ENCODE measurements at places on chromosomes 11 and 22.

GRCh38 chr22:23381661-23382427 lies 198.2 kb downstream of the IGLL1 start:
- no peak for DNase-seq

- no peak for DNase-seq
These were observed 162.7 kb upstream of the SORL1-AS1 start for GRCh38 chr11:121615501-121615900.

- DNase-seq: no peak
These were observed 89.6 kb upstream of the CRYBB3 start for GRCh38 chr22:25109878-25110595.

DNA sequence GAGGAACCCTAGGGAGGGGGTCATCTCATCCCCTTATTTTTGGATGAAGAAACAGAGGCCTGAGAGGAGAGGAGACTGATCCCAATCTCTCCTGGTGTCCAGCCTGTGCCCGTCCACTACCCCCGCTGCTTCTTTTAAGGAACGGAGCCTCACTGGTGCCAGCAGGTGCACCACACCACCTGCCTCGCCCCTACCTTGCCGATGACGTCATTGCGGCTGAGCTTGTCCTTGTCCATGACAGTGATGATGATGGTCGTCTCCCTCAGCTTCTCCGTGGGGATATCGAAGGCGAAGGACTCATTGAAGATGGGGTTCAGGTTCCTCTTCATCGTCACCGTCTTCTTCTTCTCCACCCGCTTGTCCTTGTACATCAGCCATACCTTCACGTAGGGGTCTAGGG lies 14.3 kb downstream of the LRRC10B start:
- DNase-seq: no peak

- DNase-seq: no peak
These were observed 26.5 kb upstream of the SESN3 start for GRCh38 chr11:95257456-95257971.

GRCh38 chr11:46710821-46711269 lies 8.2 kb upstream of the F2 start:
- no peak for DNase-seq

GRCh38 chr22:22817468-22818201 lies 70.0 kb upstream of the IGLL5 start:
- no peak for DNase-seq

GRCh38 chr11:3920148-3920852 lies 64.8 kb downstream of the STIM1 start:
- peak; percentile 68 for DNase-seq

DNA sequence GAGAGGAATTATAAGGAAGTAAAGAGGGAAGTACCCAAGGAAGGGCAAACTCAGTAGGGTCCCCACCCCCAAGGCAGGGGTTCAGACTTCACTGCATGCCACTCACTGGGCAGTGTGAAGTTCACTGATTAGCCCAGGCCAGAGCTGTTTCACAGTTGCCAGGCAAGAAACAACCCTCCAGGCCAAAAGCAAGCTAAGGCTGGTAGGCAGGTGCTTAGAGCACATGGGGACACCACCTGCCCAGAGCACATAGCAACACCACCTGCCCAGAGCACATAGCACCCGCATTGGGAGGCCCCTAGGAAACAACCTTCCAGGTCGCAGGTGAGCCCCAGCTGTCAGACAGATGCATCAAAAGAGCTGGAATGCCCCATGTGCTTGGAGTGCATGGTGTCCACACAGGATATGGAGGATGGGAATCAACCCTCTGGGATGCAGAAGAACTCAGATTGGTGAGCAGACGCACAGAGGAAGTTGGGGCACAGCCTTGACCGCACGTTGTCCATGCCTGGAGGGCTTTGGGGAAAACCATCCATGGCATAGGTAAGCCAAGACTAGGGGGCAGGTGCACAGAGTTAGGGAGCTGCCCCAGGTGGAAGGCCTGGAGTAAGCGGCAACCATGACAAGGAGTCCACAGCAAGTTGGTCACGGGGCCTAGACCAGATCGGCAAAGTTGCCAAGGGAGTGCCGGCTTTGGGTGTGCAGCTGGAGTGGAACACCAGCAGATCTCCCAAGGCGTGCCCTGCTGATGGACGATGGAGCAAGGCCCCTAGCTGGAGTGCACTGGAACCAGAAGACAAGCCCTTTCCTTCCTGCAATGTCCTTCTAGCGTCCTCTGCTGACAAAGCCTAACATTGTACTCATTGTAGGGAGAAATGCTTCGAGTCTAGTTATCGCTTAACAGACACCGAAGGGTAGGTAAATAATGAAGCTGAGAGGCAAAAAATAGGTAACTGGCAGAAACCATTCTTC lies 7.8 kb upstream of the TMEM216 start:
- no peak for DNase-seq

GRCh38 chr22:50434849-50435248 lies 40.0 kb downstream of the SBF1 start:
- no peak for DNase-seq

GRCh38 chr11:103987629-103988594 lies 48.5 kb upstream of the DDI1 start:
- no peak for DNase-seq

GRCh38 chr11:34161812-34162492 lies 56.5 kb downstream of the NAT10 start:
- DNase-seq: peak; percentile 65

DNA sequence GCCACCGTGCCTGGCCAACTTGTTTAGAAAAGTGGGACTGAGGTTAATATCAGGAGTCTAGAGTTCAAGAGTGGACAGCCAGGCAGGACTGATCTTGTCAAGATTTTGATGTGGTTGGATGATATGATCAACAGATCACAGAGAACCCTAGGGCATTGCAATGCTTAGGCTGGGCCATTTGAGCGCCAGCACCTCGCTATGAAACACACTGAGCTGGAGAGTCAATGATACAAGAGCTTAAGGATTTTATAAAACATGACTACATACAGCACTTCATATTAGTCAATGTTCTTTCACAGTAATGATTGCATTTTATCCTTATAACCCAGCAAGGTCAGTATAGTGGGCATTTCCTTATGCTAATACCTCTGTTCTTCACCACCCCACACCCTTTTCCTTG lies 15.4 kb upstream of the PEX26 start:
- DNase-seq: no peak

DNA sequence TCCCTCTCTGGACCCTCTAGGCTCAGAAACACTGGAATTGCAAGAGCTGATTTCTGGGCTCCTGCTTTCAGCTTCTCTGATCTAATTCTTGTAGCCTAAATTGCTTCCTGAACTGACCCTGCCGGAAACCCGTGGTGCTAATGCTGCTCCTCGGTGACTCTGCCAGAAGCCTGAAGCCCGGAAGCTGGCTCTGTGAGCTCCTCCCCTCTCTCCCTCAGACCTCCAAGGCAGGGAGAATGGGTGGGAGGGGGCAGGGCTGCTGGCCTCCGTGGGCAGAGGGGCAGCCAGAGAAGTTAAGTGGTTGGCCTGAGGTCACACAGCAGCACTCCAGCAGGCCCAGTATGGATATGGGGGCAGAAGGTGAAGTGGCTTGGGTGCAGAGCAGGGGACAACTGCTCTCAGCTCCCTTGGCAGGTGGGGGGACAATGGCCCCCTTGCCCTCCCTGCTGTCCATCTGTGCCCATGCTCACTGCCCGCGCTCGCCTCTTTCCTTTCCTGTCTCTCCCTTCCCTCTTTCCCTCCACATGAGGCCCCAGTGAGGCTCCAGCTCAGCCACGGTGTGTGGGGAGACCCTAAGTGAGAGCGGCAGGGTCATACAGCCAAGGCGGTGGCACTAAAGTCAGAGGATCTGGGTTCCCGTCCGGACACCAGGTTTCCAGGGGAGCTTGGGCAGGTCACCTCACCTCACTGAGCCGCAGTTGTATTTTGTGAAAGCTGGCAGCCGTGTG lies 16.2 kb downstream of the CAPN5 start:
- peak; percentile 71 for DNase-seq

DNA sequence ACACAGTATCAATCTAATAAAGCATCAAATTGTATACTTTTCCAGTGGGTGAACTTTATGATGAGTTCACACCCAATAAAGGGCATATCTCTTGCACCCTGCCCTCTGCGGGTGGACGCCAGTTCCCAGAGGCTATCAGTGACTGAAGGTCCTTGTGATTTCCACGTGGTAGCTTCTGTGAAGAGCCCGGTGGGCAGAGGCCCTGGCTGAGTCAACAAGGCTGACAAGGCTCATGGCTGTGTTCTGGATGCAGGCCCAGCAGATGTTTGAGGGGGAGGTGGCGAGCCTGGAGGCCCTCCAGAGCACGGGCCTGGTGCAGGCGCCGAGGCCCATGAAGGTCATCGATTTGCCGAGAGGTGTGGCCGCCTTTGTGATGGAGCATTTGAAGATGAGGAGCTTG lies 71.4 kb downstream of the PIWIL3 start:
- DNase-seq: no peak

DNA sequence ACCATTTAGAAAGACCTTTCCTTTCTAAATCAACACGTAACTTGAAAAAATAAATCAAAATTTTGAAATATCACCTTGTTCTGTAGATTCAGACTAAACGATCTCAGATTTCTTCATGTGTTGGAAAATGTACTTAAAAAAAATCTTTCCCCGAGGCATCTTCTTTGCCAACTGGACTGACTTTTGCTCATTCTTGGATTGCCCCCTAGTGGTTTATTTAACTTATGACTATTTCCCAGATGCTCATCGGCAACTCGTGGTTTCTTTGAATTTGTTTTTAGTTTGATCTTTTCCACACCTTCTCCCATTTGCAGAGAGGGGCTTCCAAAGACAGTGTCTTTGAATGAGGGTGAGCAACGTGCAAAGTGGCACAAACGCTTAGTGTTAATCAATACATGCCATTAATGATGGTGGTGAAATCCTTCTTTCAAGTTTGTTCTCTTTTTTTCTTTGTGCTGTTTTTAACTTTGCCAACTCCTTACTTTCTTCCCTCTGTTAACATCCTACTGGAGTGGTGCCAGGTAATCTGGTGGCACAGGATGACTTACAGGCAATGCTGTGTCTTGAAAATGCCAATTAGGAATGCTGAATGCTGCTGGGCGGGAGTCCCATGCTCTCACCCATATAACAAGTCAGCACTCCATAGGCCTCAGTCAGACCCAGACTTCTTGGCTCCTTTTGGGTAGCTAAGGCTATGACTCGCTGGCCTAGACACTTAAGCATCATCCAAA lies 18.3 kb downstream of the PRSS23 start:
- no peak for DNase-seq

DNA sequence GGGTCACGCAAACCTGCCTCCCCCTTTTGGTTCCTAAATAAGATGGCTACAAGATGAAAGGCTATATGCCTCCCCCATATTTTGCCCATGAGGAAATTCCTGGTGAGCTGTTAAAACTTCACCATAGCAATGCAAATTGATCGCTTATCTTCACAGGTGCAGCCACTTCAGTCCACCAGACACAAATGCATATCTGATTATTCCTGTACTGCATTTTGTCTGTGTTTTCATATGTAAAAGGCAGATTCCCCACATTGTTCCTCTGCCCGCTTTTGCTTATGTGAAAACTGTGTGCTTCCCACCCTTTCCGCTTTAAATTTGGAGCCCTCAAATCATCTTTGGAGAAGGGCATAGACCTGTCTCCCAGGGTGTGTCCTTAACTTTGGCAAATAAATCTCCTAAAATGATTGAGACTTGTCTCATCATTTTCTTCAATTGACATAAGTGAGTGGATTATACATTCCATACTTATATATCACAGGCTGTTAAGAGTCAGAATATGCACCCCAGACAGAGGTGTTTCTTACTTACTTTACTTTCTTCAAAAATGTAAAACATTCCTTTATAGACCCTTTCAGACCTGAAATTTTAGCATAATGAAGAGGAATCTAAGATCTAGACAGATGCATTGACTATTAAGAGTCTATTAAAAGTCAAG lies 116.4 kb downstream of the CASP12 start:
- no peak for DNase-seq

- no peak for DNase-seq
These were observed 303.5 kb upstream of the PDGFD start for GRCh38 chr11:104467404-104467803.

DNA sequence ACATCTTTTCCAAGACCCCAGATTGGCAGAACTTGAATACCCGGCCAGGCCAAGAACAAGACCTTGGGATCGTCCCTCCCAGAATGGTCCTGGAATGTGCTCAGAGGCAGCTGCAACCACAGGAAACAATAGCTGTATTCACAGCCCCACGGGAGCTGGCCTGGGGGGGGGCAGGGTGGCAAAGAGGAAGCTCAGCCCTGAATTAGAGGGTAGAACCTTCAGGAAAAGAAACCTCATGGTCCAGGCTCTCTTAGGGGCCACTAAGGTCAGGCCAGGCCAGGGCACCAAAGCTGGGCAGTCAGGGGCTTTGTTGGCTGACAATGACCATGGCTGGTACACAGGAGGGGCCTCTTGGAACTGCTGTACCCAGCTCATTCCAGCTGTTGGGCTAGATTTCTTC lies 17.3 kb downstream of the RPL27A start:
- DNase-seq: no peak

GRCh38 chr22:43739851-43740379 lies 72.2 kb downstream of the EFCAB6 start:
- no peak for DNase-seq

DNA sequence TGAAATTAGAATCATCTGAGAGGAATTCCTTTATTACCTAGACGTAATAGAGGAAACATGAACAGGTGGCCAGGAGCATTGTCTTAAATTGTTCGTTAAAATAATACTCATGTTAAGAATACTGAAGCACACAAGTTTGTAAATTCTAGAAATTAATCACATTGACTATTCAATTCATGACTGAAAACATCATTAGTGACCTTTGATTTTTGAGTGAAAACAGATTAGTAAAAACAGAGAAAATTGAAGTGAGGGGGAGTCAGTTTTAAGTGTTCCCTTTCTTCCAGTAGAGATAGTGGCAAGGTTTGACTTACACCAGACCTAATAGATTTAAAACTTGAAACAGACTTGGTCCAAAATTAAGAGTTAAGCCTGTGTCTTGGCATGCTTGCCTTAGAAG lies 1.4 kb downstream of the ZFP91 start:
- no peak for DNase-seq

DNA sequence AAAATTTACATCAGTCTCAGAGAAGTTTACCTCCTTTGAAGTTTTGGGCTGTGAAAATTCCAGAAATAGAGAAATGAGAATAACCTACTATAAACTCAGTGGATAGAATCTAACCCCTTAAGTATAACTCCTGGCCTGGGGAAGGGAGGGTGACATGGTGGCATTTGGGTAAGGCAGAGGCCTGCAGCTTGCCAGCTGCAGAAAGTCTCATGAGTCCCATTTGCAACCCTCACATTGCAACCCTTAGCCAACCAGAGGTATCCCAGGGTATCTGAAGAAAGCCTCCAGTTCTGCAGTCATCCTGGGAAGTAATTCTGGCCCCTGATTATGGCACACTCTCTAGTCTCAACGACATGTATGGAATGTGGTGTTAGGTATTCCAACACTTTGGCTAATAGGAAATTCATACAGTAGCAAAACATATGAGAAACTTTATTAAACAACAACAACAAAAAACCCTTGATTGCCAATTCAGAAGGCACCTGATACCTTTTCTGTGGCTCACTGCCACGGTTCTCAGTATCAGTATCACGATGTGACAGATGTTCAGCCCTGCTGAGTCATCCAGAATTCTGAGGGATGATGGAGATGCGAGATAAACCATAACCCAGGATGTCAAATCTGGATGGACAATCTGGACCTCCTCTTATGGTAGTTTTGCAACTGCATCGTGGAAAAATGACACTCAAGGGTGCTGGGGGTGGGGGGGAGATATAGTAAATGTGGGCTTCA lies 743.4 kb downstream of the NELL1 start:
- no peak for DNase-seq
